ENCODE measurements at places on chromosomes 4 and X.

- no peak for DNase-seq
Measured at GRCh38 chr4:118265312-118266144, 87.3 kb downstream of the PRSS12 start.

DNA sequence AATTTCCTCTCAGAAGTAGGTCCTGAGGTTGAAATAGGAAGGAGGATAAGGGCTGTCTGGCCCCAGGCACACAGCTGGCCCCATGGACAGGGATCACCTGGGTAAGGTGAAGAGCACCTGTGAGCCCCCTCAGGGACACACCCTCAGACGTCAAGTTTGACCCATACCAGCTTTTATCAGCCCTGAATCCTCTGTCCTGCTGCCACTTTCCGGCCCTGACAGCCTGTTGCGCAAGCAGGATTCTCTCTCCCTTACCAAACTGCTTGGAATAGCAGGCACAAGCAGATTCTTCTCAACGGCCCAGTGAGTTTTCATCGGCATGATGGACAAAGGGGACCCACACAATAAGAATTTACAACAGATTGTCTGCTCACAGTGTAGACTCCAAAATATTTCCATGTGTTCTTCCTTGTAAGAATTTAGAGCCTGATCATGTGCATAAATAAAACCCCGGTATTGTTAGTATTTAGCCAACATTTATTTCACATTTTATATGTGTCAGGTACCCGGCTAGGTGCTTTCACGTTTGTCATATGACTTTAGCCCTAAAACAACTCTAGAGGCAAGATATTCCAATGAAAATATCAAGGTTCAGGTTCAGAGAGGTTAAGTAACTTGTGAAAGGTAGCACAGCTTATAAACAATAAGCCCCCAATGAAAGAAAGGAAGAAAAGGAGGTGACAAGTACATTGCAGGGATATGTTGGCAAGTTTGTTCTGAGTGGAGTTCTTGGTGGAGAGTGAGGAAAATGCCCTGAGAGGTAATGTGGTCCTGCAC is 107.2 kb upstream of the KIT start:
- no peak for DNase-seq

- DNase-seq, result no peak
Measured at GRCh38 chr4:150205016-150205415, 126.8 kb downstream of the DCLK2 start.

DNA sequence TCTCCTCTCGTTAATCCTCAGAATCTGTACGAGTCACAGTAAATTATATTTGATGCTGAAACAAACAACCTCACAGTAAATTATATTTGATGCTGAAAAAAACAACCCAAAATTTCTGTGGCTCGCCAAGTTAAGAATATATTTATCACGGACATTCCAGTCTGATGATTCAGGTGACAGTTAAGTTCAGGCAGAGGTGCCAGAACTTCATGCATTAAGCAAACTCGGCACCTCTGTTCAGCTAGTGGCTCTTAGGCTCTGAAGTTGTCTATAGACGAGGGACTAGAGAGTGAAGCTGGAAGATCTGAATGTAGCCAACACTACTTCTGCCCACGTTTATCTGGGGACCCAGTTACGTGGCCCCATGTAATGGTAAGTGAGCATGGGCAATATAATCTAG is 132.2 kb upstream of the AGA start:
- DNase-seq, result no peak

DNA sequence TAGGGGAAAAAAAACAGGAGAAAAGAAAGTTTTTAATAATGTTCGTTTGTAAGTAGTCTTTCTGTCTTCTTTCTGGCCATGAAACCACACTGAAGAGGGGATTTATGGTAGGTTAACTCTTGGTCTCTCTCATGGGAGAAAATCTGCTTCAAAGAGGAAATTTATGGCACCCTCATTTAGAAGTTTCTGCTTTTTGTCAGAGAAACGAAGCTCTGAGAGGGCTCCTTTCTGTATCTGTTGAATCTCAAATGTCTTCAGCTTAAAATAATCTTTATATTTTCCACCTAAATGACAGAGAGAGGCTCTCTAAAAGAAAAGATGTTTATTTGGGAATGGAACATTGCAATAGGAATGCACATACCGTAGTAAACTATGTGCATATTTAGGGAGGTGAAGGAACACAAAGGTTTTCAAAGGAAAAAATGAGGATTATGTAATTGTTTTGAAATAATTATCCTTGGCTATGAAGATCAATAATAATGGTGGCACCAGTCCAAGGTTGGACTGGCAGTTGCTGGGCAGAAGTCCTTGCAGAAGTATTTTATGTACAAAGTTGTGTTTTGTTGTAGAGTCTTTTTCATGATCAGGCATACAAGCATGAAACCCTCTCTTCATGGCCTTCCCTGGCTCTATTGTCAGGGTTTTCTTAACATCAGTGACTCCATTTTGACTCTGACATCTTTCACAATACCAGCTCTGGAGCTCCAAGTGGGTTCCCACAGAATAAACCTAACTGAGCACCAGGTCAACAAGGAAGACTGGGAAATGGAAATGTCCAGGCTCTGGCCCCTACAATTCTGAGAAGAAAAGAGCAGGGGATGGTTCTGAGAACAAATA is 53.0 kb upstream of the HPSE start:
- no peak for DNase-seq

GRCh38 chr4:106473515-106473914 is 104.9 kb upstream of the GIMD1 start:
- DNase-seq, result no peak

DNA sequence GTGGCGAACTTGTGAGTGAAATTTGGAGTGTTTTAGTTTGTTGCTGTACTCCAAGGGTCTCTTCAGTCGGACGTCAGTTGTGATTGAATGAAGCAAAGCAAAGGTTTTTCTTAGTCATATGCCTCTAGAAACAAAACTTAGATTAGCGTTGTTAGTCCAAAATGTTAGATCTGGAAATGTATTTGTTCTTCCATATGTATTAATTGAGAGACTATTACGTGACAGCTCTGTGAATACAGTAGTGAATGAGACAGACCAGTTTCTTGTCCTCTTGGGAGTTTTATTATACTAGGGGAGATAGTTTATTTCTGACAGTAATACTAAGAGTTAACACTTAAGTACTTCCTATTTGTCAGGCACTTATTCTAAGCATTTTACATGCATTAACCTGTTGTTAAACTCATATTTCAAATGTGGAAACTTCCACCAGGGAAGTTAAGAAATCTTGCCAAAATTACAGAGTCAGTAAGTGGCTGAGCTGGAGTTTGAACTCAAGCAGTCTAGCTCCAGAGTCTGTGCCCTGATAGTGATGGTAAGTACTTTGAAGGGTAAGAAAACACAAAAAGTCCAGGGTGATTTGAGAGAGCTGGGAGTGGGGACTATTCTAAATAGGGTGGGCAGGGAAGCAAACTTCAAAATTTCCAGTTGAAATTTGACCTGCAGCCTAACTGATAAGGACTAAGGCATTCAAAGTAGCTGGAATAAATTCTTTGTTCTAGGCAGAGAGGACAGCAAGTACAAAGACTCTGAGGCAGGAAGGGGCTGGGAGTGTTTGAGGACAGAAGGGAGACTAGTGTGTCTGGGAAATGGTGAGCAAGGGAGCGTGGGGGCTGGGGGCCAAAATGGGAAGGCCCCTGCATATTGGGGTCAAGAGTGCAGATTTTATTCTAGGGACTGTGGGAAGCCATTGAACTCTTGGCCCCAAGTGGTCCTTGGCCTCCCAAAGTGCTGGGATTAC is 17.0 kb downstream of the ADD1 start:
- no peak for DNase-seq

DNA sequence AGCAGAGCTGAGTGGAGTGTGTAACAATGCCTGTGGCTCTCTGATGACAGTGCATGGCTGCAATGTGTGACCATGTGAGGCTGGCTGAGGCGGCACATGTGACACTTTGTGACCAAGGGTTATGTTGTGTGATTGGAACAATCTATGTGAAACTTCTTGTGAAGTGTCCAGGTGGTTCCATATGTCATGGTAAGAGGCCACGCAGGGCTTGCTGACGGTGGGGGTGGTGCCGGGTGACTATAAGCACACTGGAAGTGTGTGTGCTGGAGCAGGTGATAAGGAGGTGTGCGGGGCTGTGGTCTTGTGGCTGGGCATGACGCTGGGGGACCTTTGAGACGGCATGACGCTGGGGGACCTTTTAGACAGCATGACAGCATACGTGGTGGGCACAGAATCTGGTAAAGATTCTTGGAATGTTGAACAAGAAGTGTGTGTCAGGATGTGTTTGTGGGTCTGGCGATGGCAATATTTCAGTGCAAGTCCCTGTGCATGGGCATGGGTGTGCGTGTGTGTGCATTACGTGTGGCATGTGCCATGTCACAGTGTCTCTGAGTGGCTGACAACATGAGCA is 7.4 kb upstream of the HDAC6 start:
- DNase-seq, result no peak

GRCh38 chr4:170672381-170672965 is 582.7 kb upstream of the AADAT start:
- DNase-seq, result no peak

DNA sequence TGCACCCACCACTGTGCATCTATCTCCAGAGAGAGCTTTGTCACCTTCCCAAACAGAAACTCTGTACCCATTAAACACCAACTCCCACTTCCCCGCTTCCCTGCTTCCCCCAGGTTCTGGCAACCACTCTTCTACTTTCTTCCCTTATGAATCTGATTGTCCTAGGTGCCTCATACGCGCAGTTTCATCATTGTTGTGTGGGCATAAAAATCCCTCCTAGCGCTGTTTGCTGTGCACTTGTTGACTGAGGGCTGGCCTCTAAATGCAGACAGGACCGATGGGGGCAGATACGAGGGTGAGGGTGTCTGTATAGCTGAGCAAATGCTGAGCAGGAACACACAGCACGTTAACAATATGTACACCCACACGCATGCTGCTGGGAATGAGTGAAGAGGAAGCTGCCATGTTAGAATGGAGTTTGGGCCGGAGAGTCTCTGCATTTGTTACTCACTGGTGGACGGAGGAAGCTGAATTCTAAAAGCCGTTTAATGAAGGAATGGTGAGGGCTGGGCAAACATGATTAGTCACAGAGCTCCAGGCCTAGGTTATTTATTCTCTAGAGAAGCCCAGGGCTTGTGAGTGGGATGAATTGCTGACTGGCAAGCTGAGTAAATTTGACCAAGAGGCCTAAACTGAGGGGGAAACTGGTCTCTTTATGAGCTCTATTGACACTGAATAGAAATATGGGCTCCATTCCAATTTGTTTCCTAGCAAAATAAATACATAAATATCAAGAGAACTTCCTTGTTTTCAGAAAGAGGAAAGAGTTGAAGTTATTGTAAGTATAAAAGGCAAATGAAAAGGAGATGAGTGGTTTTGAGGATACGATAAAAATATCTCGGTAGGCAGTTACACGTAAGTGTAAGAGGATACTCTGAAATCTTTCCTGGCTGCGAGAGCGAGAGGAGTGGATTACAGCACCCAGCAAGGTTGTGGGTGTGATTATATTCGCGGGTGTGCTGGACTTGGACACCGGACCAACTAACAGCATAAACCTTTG is 95.9 kb upstream of the RPS6KA3 start:
- DNase-seq, result peak; percentile 80

- DNase-seq, result no peak
Measured at GRCh38 chr4:48275247-48275646, 5.6 kb upstream of the TEC start.

DNA sequence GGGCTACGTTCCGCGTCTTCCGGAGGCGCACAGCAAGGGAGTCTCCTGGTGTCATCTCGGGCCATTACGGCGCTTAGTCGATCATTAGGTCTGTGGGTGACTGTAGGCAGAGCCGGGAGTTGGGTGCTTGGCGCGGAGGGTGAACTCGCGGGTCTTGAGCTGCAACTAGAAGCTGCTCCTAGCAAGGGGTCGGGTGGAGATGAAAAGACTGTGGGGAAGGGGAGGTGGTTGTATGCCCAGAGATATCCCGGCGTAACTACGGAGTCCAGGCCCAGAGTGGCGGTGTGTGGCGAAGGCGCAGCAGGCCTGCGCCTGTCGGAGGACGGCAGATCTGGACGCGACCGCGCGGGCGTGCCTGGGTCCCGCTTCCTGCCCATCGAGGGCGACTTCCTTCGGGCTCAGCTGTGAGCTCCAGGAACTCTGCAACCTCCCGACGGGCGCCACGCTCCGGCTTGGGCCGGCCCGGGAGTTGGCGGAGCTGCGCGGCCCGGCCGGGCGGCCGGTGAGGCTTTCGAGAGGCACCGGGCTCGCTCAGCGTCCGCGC is 2.7 kb upstream of the NKX3-2 start:
- peak; percentile 26 for DNase-seq

DNA sequence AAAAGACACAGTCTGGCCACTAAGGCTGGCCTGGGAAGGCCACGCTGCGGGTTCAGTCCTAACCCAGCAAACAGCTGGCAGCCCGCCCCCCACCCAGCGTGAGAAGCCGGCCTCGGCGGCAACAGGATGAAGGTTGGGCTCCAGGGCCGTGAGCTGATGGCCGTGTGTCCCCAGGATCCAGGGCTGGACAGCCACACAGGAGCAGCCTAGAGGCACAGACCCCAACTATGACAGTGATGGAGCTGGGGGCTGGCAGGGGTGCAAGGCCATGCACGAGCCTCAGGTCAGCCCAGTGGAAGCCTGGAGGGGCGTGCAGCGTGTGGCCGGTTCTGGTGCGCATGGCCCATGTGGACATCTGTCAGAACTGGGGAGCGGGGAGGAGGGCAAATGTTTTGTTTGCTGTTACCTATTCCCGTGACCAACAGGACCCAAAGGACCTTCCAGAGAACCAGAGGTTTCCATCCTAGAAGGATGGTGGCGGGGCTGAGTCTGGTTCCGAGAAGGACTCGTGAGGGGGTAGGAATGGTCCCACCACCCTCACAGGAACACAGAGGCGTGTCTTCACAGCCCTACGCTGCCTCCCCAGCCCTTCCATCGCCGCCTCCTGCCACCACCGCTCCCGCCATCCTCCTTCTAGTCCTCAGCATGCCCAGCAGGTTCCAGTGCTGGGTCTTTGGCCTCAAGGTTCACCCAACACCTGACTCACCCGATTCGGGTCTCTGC is 46.5 kb downstream of the ZFYVE28 start:
- DNase-seq, result no peak

DNA sequence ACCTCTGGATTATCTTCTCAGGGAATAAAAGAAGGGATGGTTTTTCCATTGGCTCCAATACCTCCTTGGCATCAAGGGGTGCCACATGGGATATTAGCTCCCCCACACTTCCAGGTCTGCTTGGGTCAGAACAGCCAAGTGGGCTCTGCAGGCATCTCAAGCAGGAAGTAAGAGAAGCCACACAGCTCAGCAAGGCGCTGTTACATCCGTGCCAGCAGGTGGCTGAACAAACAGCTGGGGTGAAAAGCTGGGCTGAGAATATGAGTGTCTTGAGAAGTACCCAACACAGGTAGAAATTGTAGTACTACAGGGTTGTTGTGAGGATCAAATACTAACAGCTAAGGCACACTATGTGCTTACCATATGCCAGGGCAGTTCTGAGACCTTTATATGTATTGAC is 76.7 kb upstream of the TMEM150C start:
- no peak for DNase-seq

- no peak for DNase-seq
Measured at GRCh38 chr4:119735165-119735651, 106.6 kb upstream of the PDE5A start.

DNA sequence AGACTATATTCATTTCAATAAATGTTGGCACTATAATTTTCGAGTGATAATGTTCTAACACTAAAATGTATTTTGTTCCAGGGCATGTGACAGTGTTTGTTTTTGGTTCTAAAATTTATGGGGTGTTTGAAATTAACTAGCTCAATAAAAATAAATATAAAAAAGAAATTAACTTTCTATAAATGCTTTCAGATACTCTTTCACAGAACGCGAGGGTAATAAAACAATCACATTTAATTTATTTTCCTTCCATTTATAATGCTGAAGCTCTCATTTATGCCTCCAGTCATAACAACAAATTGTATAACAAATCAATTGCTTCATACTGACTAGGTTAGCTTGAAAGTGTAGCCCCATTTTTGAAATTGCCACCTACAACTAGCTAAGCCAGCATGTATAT is 122.4 kb upstream of the GPM6A start:
- DNase-seq, result no peak

Data from NCI-H1930 (cell line).